Natural killer cell (primary cell): ENCODE measurements at places on chromosomes 1 and 21. TPM values are rescaled to one million over a fixed set of nuclear protein-coding genes. Genes with fewer than 3 reads are reported as not detected.

- no peak overlapping the region for H3K4me3 ChIP-seq
- DNase-seq = peak; percentile 69
- no peaks in the 10 kb centered on the region for H3K36me3 ChIP-seq
- H3K27me3 ChIP-seq = no peaks in the 10 kb centered on the region
- peak overlapping the region; percentile 84 for H3K27ac ChIP-seq
- H3K4me1 ChIP-seq = peaks cover 59% of the 10 kb centered on the region
Measured at GRCh38 chr1:31955917-31956736, 18.0 kb upstream of the PTP4A2 start.

DNA sequence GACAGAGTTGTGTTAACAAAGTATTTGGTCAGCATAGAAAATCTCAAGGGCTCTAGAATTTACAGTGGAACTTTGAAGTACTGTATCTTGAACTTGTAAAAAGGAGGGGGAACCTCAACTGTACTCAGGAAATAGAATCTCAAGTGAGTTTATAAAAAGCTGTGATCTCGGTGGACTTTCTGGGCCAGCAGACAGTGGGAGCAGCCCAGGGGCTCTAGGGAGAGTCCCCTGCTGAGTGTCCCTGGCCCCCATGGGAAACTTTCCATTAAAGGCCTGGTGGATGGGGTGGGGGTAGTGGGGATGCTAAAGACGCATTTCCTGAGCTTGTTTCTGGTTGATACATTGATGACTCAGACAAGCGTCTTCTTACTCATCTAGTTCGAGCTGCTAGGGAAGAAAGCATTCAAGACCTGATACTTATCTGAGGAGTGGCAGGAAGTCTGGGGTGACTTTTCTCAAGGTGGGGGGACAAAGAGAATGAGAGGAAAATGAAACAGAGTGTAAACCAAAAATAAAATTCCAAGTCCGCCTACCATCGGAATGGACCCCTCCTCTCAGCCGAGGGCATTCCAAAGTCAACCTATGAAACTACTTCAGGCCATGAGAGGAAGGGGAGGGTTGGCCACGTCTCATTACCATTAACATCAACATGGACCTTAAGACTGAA lies 65.5 kb downstream of the NID1 start:
- peak; percentile 42 for DNase-seq
- H3K36me3 ChIP-seq = no peaks in the 10 kb centered on the region
- H3K4me3 ChIP-seq = no peak overlapping the region
- peaks cover 22% of the 10 kb centered on the region for H3K4me1 ChIP-seq

DNA sequence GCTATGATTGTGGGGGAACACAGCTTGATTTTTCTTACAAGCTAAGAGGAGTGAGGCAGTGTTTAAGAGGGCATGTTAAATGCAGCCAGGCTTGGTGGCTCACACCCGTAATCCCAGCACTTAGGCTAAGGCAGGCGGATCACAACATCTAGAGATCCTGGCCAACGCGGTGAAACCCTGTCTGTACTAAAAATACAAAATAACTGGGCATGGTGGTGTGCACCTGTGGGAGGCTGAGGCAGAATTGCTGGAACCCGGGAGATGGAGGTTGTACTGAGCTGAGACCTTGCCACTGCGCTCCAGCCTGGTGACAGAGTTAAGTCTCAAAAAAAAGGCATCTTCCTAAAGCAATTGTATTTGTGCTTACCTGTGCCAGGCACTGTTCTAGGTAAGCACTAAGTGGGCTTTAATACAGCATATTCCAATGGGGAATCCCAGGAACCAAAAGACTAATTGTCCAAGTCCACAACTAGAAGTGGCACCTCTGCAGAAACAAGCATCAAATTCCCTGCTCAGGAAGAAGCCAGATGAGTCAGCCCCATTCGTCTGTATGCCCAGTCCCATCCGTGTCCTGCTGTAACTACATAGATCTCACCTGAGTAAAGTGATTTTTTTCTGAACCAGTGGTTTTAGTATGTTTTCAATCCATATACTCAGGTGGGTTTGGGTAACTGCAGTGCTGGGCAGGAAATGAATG lies 4.6 kb downstream of the RCC1 start:
- H3K4me1 ChIP-seq = peaks cover 61% of the 10 kb centered on the region
- H3K4me3 ChIP-seq = no peak overlapping the region
- no peak for DNase-seq
- H3K36me3 ChIP-seq = peaks cover 57% of the 10 kb centered on the region
- H3K27me3 ChIP-seq = no peaks in the 10 kb centered on the region

The LDLRAD2 gene
- 3.6 TPM for total RNA-seq

DNA sequence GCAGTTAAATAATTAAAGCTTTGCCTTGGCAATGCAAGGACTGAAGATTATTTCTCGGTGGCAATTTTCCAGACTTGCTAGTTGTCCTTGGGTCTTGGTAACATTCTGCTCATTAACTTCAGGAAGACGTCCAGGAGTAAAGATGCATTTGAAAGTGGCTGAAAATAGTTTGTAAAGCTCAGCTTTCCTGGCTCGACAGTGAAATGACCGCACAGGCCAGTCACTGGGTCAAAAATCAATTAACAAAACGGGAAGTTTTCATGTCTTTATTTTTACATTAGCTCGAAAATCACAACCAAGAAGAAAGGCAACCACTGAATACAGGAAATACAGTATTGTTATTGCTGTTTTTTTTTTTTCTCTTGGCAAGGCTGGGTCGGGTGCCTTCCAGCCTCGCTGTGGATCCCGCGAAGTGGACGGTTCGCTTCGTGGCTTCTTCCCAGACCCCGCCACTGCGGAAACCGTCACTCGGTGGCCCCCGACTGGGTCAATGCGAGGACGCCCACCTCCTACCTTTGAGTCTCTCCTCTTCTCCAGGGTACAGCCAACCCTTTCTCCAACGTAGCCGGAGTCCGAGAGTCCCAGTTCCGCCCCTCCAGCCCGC lies 479 bp upstream of the SNX7 start:
- no peak for DNase-seq
- H3K27me3 ChIP-seq = peaks cover 15% of the 10 kb centered on the region
- peaks cover 8% of the 10 kb centered on the region for H3K4me1 ChIP-seq
- no peak overlapping the region for H3K27ac ChIP-seq

DNA sequence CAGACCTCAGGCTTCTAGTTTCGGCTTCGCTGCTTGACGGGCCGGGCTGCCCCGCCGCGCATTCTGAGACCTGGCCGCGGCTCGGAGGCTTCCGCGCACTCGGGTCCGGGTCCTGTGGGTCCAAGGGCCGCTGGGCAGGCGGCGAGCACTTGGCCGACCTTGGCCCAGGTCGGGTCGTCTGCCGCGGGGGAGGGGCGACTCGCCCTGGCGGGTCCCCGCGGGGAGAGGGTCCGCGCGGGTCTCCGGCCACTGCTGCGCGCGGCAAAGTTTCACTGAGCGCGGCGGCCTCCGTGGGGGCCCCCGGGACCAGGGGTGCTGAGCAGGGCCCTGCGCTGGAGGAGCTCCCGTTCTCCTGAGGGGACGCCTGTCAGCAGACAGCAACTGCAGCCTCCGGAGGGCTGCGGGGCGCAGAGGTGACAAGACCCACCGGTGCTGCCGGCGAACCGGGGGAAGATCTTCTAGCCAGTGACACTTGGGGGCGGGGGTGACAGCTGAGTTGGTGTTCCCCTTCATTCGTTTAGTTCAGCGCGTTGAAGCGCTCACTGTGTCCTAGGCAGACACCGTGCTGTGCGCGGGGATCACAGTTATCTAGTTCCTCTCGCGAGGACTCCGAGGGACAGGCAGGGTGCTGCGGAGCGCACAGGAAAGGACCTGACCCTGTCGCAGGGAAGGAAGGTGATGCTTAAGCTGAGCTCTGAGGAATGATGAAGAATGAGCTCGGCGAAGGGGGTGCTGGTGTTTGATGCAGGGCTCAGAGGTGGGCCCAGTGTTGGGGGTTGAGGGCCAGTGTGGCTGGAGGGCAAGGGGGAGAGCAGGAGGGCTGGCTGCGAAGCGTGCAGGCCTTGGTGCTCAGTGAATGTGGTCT lies 725 bp downstream of the MTFR1L start:
- H3K27ac ChIP-seq = peak overlapping the region; percentile 96
- peaks cover 26% of the 10 kb centered on the region for H3K4me1 ChIP-seq
- H3K4me3 ChIP-seq = peak overlapping the region; percentile 98

GRCh38 chr1:113156368-113156767 lies 83.4 kb downstream of the LRIG2 start:
- H3K36me3 ChIP-seq = no peaks in the 10 kb centered on the region
- H3K4me3 ChIP-seq = no peak overlapping the region
- H3K27ac ChIP-seq = no peak overlapping the region
- no peaks in the 10 kb centered on the region for H3K4me1 ChIP-seq
- DNase-seq = no peak
- no peaks in the 10 kb centered on the region for H3K27me3 ChIP-seq

The MAD2L2 gene
- total RNA-seq = 66.0 TPM

DNA sequence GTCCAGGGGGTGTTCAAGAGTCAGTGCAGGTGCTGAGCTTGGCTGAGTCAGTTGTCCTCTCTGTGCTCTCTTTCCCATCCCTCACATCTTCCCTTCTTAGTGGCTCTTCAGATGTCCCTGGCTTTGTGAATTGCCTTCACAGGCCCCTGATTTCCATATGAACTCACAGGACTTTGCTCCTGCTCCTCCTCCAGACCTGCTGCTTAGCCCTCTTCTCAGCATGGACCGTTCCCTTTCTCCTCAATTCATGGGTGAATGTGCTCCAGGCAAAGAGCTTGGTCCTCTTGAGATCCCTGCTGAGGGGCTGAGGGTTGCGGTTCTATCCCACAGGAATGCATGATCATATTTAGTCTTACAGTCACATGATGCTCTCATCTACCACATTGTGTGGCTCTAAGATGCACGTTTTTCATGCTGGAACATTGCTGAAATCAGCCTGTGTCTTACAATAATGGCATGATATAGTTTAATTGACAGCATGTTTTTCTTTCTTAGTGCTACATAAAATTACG lies 30.5 kb downstream of the CACNA1E start:
- H3K4me3 ChIP-seq = no peak overlapping the region
- no peaks in the 10 kb centered on the region for H3K27me3 ChIP-seq
- DNase-seq = no peak
- no peaks in the 10 kb centered on the region for H3K4me1 ChIP-seq
- H3K27ac ChIP-seq = no peak overlapping the region
- H3K36me3 ChIP-seq = no peaks in the 10 kb centered on the region
